Islet precursor cell (in vitro differentiated cells): ENCODE measurements at places on chromosomes 7 and 10.

GRCh38 chr10:126634911-126635310 is 35.6 kb downstream of the C10orf90 start:
- DNase-seq, result no peak

GRCh38 chr10:111034598-111035310 is 42.1 kb upstream of the ADRA2A start:
- DNase-seq, result no peak

DNA sequence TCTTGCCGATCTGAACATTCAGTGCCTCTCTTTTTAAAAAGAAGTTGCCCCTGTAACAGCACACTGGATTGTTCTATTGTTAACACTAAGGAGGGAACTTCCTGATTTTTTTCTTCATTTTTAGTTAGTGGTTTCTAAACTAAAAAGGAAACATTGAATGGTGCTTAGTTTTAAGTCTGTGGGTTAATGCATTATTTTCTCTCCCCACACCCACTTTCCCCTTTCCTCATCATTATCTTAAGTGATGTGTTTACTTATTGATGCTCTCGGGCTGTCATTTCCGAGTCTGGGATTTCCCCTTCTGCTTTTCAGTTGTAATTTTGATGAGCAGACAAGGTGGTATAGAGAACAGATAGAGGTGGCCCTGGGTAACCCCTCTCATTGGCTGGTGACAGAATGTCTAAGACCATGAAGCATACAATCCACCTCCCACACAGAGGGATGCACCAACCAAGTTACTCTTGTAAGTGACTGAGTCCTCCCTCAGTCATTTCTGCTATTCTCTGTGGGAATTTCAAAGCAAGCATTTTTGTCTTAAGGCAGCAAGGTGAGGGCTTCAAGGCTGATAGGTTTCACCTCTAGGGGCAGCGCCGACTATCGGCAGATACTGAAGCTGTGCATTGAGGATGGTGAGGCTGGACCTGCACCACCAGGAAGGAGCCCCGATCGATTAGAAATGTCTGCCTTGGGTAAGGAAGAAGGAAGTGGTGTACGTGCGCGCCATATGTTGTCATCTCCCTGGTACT is 49.5 kb downstream of the CHN2 start:
- peak; percentile 65 for DNase-seq

DNA sequence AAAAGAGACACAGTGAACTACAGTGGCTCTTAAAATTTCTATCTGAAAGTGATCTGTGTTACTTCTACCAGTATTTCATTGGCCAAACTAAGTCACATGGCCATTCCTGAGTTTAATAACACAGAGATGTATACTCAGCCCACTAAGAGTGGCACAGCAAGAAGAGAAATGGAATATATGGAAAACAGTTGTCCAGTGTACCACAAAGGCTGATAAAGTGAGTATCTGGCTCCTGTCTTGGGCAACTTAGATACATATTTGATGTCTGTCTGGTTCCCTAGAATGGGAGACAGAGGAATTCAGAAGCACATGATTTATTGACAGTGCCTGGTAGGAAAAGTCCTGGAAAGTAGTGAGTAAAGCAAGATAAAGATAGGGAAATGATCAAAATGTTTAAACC is 10.1 kb upstream of the PON1 start:
- DNase-seq, result no peak

- peak; percentile 70 for DNase-seq
Observed at GRCh38 chr7:92754919-92755581, 81.3 kb downstream of the CDK6 start.

DNA sequence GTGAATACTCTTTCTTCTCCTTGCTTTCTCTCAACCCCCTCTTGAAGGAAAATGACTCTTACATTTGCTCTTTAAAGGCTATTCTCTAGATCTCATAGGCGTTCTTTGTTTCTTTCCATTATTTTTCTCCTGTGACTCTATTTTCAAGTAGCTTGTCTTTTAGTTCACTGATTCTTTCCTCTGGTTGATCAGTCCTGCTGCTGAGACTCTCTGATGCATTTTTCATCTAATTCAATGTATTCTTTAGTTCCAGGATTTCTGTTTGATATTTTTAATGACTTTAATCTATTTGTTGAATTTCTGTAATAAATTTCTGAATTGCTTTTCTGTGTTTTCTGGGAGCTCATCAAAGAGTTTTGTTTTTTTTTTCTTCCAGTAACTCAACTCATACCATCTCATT is 397.7 kb downstream of the CNTNAP2 start:
- DNase-seq, result no peak

- DNase-seq, result no peak
Observed at GRCh38 chr7:117645481-117646165, 165.8 kb downstream of the CFTR start.

- no peak for DNase-seq
Observed at GRCh38 chr7:13104128-13104527, 416.7 kb downstream of the ARL4A start.

DNA sequence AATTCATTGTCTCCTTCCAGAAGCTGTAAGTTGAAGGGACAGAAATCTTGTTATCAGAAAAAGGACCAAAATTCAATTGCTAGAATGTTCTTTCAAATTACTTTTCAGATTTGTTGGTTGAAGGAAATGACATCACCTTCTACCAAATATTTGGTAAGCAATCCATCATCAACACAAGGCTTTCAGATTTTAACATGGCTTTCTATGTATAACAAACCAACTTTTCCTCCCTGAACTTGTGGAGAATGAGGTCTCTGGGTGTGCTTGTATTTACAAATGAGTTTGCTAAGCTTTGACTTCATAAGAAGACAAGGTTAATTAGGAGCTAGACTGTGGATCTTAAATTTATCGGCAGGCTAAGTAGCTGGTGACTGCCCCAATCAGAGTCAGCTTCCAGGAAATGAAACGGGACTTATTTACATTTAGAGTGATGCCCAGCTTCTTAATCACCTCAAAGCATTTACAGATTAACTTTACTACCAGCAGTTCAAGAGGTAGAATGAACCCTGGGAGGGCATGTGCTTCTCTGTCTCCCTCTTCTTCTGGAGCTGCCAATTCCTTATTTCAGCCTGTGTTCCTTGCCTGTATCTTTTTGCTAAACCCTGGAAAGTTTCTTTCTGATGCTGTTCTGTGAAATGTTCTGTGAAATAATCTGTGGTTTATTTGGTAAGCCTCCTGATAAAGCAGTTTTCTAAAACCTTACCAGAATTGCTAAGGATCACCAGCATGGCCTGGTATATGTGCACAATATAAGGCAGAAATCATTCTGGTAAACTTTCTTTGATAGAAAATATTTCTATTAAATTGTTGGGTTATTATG is 248.8 kb upstream of the FZD8 start:
- no peak for DNase-seq

DNA sequence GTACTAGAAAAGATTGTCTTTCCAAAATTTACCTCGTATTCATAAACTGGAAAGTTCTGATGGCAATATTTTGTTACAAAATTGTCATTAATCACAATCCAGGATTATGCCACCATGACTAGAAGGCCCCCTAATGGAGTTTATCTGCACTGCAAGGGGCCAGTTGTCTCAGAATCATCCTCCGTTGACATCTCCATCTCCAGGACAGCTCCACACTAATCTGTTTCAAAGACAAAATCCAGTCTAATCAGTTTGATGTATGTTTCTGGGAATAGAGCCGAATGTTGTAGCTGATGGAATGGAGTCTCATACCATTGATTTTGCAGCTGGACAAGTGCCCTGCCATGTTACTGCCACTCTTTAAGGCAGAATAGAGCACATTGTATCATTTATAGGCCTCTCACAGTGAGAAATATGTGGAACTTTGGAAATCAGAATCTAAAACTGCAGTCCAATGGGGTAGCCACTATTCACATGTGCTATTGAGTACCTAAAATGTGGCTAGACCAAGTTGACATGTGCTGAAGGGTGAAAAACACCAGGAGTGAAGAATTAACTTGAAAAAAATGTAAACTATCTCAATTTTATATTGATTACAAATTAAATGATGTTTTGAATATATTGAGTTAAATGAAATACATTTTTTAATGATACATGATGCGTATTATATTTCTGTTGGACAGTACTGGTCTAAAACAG is 38.3 kb upstream of the TOMM7 start:
- DNase-seq, result peak; percentile 39

GRCh38 chr7:143054621-143055020 is 2.5 kb downstream of the OR6V1 start:
- no peak for DNase-seq

GRCh38 chr7:142795339-142795863 is 24.6 kb downstream of the PRSS2 start:
- DNase-seq, result peak; percentile 72

DNA sequence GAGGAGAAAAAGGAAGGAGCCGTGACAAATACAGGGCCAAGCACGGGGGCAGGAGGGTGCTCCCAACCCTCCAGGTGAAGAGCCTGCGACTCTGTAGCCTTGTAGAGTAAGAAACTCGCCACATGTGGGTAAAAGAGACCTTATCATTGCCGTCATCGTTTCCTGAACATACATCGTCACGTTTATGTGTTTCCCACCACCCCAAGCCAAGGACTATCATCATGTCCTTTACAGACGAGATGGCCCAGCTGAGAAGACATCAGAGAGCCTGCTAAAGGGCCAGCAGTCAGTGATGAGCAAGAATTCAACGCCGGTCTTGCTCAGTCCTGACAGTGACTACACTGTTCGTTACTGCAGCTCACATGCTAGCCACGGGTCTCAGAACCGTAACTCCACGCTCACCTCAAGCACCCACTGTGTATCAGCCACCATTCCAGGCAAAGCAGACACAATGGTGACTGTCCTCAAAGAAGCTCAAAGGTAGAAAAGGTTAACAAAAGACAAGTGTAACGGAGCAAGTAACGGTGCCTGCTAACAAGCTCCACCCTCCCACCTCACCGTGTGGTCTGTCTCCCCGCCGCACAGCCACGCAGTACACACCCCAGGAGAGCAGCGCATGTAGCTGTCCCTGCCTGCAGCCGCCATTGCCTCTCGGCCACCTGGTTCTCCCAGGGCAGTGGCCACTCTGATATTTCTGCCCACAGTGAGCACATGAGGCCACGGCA is 147.8 kb downstream of the MAD1L1 start:
- no peak for DNase-seq

- no peak for DNase-seq
Observed at GRCh38 chr7:69889976-69890351, 291.7 kb downstream of the AUTS2 start.

DNA sequence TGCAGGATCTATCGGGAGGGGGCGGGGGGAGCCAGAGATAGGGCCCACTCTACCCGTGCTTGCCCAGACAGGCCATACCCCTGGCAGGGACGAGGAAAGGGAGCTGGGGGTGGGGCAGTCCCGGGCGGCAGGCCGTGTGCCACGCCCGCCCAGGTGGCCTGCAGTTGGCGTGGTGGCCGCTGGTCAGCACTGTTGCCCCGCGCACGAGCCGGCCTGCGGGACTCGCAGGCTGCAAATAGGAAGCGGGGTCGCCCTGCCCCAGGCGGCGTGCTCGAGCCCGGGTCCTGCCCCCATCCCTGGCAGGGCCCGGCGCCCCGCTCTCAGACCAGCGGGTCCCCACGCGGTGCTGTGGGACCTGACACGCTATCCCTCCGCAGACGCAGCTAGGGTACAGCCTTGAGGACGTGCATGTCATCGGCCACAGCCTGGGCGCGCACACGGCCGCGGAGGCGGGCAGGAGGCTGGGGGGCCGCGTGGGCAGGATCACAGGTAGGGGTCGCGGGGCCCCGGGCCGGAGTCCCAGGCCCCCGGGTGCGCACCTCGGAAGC is 6.7 kb downstream of the PNLIPRP2 start:
- peak; percentile 83 for DNase-seq

- DNase-seq, result no peak
Observed at GRCh38 chr10:74542077-74542476, 284.3 kb upstream of the KAT6B start.

GRCh38 chr7:117993377-117994003 is 120.2 kb upstream of the CTTNBP2 start:
- peak; percentile 89 for DNase-seq

- DNase-seq, result no peak
Observed at GRCh38 chr7:151780631-151781030, 96.3 kb downstream of the PRKAG2 start.

GRCh38 chr7:70188901-70189650 is 590.8 kb downstream of the AUTS2 start:
- DNase-seq, result no peak

GRCh38 chr10:51879238-51879637 is 179.8 kb upstream of the CSTF2T start:
- peak; percentile 87 for DNase-seq

- DNase-seq, result peak; percentile 4
Observed at GRCh38 chr7:129163875-129164544, 19.5 kb downstream of the TSPAN33 start.

DNA sequence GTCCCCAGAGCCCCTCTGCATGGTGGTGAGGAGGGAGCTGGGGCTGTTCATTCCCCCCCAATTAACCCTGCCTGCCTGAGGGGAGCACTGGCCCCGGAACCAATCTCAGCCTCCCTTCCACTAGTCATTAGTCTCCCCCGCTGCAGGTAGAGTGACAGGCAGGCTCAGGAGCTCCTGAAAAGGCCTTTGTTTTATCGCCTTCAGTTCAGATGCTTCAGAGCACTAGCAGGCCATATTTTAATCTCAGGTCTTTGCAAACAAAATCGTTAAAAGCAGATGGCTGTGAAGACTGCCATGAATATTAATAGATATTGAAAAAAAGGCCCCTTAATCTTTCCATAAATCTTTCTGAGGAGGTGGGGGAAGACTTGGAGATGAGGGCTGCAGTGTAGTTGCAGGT is 250.7 kb downstream of the RPS24 start:
- no peak for DNase-seq

DNA sequence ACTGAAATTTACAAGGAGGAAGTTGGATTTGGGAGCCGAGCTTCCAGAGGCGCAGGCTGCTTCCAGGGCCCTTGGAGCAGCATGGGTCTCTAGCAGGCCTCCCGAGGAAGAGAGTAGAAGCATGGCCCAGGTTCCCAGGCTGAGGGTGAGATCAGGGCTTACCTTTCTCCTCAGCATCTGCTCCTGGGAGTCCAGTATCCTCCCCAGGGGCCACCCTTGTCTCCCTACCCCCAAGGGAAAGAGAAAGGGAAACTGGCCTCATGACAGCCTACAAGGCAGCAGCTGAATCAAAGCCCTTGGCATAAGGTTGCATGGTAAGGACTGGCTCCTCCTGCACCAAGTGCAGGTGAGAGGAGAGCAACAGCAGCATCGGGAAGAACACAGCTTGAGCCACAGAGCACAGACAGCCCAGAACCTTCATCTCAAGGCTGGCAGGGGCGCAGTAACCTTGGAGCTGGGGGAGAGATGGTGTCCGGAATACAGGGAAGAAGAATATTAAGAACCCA is 114.5 kb downstream of the MARCHF5 start:
- DNase-seq, result no peak

DNA sequence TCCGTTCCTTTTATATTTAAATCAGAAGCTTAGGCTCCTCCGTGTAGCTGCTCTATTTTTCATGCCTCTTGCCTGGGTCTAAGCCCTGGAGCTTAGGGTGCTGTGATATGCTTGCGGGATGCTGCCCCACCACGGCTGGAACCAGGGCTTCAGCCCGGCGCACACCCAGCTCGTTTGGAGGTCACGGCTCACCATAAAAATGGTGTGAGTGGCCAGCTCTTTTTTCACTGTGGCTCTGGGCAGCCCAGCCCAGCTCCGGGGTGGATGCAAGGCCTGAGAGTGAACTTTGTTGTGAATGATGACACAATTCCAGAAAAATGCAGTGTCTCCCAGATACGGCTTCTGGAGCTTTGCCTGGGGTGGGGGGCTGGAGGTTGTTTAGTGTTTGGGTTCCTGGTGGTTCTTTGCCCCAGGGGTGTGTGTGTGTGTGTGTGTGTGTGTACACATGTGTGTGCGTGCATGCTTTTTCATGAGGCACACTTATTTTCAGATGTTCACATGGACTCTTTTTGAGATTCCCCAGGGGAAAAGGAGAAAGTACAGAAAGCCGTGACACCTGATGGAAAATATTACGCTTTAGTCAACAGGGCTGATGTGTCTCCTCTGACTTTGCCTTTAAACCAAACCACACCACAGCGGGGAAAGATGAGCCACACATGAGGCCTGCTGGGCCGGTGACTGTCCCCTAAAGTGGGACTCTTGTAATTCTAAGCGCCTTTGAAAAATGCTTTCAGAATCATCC is 46.2 kb downstream of the GRK5 start:
- DNase-seq, result peak; percentile 97
